ENCODE measurements at places on chromosomes 3 and 15. TPM values are rescaled to one million over a fixed set of nuclear protein-coding genes. Genes with fewer than 3 reads are reported as not detected.

DNA sequence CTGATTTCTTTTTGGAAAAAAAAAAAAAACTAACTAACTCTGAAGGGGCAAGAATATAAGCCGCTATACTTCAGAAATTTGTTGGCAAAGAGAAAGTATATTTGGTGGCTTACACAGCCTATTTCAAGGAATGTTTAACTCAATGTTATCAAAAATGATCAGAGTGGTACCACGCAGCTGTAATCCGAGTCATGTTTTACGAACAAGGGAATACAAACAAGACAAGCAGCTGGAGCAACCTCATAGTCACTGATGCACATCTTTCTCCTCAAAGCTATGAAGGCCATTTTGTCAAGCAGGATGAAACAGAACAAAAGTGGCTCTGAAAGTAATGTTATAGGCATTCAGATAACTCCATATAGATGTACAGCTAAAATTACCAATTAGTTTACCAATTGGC is 81.2 kb downstream of the SCAPER start:
- no peak for DNase-seq

The TRH gene
- total RNA-seq, result not detected

The PLA2G4F gene
- total RNA-seq, result 0.72 TPM

DNA sequence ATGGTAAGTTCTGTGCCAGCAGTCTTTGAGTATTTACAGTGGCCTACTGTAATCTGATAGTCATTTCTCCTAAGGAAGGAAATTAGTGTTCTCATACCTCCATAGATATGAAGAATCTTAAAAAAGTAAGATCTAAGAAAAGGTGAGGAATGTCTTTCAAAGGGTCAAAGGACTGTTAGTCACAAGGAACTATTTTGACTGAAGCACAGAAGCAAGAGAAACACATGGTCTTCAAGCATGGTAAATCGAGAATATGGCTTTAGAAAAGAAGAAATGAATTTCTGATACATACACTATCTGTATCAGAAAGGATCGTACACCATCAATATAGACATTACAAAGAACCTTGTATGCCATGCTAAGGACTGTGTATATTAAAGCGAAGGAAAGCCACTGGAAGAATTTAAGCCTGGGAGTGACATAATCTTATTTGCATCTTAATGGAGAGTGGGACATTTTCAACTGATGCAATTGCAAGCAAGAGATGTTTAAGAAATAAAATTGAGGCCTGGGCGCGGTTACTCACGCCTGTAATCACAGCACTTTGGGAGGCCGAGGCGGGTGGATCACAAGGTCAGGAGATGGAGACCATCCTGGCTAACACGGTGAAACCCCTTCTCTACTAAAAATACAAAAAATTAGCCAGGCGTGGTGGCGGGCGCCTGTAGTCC is 5.5 kb upstream of the ACAP2 start:
- no peak for DNase-seq
